ENCODE measurements at places on chromosomes 3 and 15. TPM values are rescaled to one million over a fixed set of nuclear protein-coding genes. Genes with fewer than 3 reads are reported as not detected.

PLXND1 gene
- total RNA-seq, result 248 TPM

IL20RB gene
- 1.7 TPM for total RNA-seq

DBR1 gene
- total RNA-seq, result 21.8 TPM

EXD1 gene
- total RNA-seq, result 0.15 TPM

GPR87 gene
- total RNA-seq, result not detected

SPATA12 gene
- total RNA-seq, result 0.10 TPM

ENTPD3 gene
- total RNA-seq, result not detected

PLA2G4F gene
- not detected for total RNA-seq

- no peak overlapping the region for H3K27ac ChIP-seq
- no peaks in the 10 kb centered on the region for H3K27me3 ChIP-seq
- H3K4me3 ChIP-seq, result no peak overlapping the region
- DNase-seq, result no peak
- H3K36me3 ChIP-seq, result no peaks in the 10 kb centered on the region
Observed at GRCh38 chr15:68640791-68641331, 62.1 kb downstream of the CORO2B start.

- no peaks in the 10 kb centered on the region for H3K36me3 ChIP-seq
- H3K27ac ChIP-seq, result no peak overlapping the region
- H3K4me1 ChIP-seq, result no peaks in the 10 kb centered on the region
- H3K4me3 ChIP-seq, result no peak overlapping the region
- no peaks in the 10 kb centered on the region for H3K27me3 ChIP-seq
- DNase-seq, result no peak
Observed at GRCh38 chr15:44308415-44308814, 19.9 kb downstream of the GOLM2 start.

DNA sequence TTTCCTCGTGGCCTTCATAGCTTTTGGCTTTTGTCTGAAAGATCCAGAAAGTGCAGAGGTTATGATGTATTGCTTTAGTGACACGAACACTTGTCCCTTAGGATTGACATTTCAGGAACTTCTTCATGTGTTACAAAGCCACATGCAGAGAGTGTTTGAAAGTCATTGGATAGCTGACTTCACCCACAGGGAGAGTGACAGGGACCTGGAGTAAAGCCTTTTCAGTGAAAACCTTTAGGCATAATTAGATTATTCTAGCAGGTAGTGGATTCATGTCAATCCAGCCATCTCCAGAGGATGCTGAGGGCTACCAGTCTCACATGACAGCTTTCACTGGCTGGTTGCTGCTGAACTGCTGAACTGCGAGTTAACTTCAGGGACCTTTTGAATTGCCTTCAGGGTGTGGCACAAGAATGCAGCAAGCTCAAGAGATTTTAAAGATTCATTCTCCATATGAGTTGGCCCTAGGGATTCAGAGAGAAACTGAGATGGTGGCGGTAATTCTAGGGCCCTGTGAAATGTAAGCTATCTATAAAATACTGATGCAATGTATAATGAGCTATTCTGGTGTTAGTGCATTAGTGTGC, 267.0 kb upstream of the GOLIM4 start:
- H3K36me3 ChIP-seq, result no peaks in the 10 kb centered on the region
- H3K4me1 ChIP-seq, result no peaks in the 10 kb centered on the region
- no peak overlapping the region for H3K4me3 ChIP-seq
- no peak for DNase-seq

DNA sequence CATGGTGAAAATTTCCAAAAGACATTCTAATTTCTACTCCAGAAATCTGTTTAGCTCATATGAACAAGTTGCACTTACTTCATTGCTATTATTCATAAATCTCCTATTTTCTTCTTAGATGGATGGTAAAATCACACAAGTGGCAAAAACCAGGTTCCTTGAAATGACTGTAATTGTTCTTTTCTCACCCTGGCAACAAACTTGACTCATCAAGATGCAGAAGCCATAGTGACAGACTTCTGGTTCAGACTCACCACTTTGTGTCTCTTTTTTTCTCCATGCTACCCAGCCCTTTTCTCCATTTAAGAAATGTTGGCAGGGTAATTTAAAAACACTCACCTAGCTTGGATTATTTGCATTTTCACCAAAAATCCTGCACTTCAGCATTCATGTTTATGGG, 82.1 kb downstream of the LRRC28 start:
- no peak for DNase-seq
- no peaks in the 10 kb centered on the region for H3K4me1 ChIP-seq
- H3K27me3 ChIP-seq, result no peaks in the 10 kb centered on the region

DNA sequence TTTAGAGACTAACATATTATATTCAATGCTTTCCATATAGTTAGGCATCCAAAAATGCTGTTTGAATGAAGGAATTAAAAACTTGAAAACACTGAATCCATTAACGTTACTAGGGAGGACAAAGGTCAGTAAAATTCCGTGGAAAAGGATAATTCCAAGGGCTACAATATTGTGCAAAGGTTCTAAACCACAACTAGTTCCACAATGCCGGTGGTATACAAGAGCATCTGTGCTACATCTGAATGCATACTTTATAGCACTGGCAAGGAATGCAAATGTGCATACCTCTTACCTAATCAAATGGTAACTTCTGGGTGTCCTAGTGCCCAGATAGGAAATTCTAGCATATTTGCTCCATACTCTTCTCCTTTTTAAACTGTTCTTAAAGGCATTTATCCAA, 2.2 kb downstream of the ICE2 start:
- peaks cover 30% of the 10 kb centered on the region for H3K4me1 ChIP-seq
- H3K27ac ChIP-seq, result peak overlapping the region; percentile 99
- H3K4me3 ChIP-seq, result no peak overlapping the region

- no peaks in the 10 kb centered on the region for H3K36me3 ChIP-seq
- no peak for DNase-seq
- no peak overlapping the region for H3K27ac ChIP-seq
- H3K4me1 ChIP-seq, result no peaks in the 10 kb centered on the region
Observed at GRCh38 chr15:81160312-81161159, 26.5 kb downstream of the CFAP161 start.

- peaks cover 32% of the 10 kb centered on the region for H3K36me3 ChIP-seq
- no peaks in the 10 kb centered on the region for H3K27me3 ChIP-seq
- H3K4me3 ChIP-seq, result no peak overlapping the region
- no peak for DNase-seq
Observed at GRCh38 chr15:68781766-68782588, 38.7 kb downstream of the ANP32A start.

DNA sequence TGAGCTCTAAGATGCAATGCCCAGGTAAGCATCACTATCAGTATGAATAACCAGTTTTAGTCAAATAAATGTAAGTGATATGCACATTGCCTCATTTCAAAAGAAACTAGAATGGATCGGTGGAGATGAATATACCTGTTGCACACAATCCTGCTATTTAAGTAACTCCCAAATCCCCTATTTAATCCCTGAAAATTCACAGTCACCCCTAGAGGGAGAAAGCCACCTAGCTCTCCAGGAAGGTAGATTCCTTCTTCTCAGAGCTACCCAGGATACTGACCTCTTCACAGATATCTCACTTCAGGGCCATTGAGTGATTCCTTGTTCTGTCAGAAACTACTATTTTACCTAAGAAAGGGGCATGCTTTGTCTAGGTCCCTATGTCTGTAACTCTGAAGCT, 11.7 kb downstream of the LSAMP start:
- DNase-seq, result no peak
- no peak overlapping the region for H3K4me3 ChIP-seq
- no peaks in the 10 kb centered on the region for H3K27me3 ChIP-seq

- DNase-seq, result no peak
- H3K27ac ChIP-seq, result no peak overlapping the region
- peaks cover 4% of the 10 kb centered on the region for H3K27me3 ChIP-seq
- H3K4me1 ChIP-seq, result no peaks in the 10 kb centered on the region
- H3K36me3 ChIP-seq, result no peaks in the 10 kb centered on the region
Observed at GRCh38 chr3:9035473-9035872, 72.2 kb upstream of the RAD18 start.
